Thoracic aorta endothelial cell (primary cell): ENCODE measurements at places on chromosomes 3 and 15. TPM values are rescaled to one million over a fixed set of nuclear protein-coding genes. Genes with fewer than 3 reads are reported as not detected.

The UROC1 gene
- total RNA-seq: not detected in 2 replicates

The DCLK3 gene
- not detected in 2 replicates for total RNA-seq

The B2M gene
- 2,058 and 2,699 TPM in 2 replicates for total RNA-seq

The CFAP161 gene
- 0.79 and 0.93 TPM in 2 replicates for total RNA-seq

The C3orf70 gene
- total RNA-seq: 2.9 and 5.2 TPM in 2 replicates

The TGM5 gene
- not detected in 2 replicates for total RNA-seq

The CLCN2 gene
- 3.3 and 3.9 TPM in 2 replicates for total RNA-seq

The CCDC54 gene
- not detected in 2 replicates for total RNA-seq

The LRTM1 gene
- total RNA-seq: not detected in 2 replicates

The C3orf20 gene
- total RNA-seq: under 0.01 and 0.07 TPM in 2 replicates

The CLDN11 gene
- total RNA-seq: 7.5 and 191 TPM in 2 replicates

The MYRIP gene
- 17.7 and 29.0 TPM in 2 replicates for total RNA-seq

The CGNL1 gene
- 31.5 and 55.5 TPM in 2 replicates for total RNA-seq

The RASGRP1 gene
- 0.07 and 0.13 TPM in 2 replicates for total RNA-seq

The GOLGA8S gene
- total RNA-seq: under 0.01 and 0.07 TPM in 2 replicates

The FETUB gene
- total RNA-seq: not detected in 2 replicates

The LIPC gene
- total RNA-seq: 0.07 TPM in 1 of 2 replicates, not detected in the other

The RARB gene
- total RNA-seq: 17.6 and 25.6 TPM in 2 replicates

The VPS39 gene
- 65.4 and 72.9 TPM in 2 replicates for total RNA-seq

The POTEB3 gene
- total RNA-seq: not detected in 2 replicates

The SCAMP5 gene
- total RNA-seq: 8.2 and 16.9 TPM in 2 replicates

The LMAN1L gene
- total RNA-seq: under 0.01 and 0.07 TPM in 2 replicates

The CACNA2D3 gene
- under 0.01 TPM in 1 of 2 replicates, not detected in the other for total RNA-seq
